ENCODE measurements at places on chromosomes 6 and 20.
A peak's percentile ranks its signal among the peaks of the same experiment; 100 is the strongest.

DNA sequence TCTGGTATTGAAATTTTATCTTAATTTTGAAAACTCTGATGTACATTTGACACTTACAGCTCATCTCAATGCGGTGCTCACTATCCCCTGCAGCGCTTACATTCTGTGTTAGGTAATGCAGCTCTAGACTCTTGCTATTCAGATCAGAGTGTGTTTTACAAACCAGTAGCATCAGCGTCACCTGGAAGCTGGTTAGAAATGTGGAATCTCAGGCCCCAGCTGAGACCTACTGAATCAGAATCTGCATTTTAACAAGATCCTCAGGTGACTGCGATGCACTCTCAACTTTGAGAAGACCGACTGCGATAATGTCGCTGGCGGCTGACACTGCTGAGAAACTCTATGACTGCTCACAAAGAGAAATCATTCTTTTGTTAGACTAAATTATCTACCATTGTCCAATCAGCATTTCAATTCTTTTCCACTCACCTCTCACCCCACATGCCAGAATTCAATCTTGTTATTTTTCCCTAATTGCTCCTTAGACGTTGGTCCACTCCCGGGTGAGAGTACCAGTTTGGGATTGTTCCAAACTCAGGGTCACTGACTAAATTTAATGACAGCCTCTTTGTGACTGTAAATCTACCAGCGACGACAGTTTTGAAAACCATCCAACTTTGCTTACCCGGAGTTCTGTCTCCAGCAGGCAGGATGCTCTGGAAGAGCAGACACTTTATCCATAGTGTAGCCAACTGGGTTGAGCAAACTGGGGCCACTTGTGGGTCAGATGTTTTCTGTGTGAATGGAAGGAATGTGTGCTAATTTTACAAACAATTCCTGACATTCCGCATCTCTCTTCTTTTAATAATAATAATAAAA is 140.1 kb upstream of the BTBD3 start:
- DNase-seq, result no peak

DNA sequence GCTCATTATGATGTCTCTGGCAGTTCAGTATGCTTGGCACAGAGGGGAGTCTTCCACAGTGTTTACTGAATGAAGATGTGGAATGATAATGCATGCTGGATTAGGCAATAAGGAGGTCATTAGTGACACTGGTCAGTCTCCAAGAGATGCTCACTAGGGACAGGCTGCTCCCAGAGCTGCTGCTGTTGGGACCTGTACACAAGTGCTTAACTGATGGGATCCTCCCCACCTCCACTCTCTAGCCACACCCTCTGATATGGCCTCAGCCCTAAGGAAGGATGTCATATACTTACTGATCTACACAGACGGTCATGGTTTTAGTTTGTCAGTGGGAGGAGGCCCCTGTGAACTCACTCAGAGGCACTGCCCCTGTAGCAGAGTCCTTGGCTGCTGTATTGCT is 73.4 kb downstream of the MYB start:
- DNase-seq, result no peak

DNA sequence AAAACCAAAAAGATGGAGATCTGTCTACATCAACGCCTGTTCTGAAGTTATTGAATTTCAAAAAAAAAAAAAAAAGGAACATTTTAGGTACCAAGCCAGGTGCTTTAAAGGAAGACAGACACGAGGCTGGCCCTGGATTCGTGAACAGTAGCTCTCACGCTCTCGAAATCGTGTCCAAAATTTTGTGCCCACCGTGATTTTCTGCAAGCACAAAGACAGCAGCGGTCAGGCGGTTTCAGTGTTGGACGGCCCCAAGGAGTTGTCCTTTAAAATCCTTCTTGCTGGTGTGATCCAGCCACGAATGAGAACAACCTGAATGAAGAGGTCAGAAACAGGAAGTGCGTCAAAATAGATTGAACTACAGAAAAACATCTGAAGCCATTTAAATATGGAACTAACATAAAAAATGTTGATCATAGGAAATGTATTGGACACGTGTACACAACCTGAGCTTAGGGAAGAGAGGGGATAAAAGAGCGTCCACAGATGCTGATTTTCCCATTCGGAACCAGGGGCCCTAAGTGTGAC is 78.2 kb downstream of the THBS2 start:
- DNase-seq, result no peak

DNA sequence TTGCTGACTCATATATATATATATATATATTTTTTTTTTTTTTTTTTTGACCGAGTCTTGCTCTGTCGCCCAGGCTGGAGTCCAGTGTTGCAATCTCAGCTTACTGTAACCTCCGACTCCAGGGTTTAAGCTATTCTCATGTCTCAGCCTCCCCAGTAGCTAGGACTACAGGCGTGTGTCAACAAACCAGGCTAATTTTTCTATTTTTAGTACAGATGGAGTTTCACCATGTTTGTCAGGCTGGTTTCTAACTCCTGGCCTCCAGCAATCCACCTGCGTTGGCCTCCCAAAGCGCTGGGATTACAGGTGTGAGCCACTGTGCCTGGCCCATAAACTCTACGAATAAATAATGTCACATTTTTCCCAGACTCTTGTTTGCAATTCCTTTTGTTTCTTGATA is 4.8 kb downstream of the LRP11 start:
- no peak for DNase-seq

GRCh38 chr20:52649727-52650126 is 322.4 kb upstream of the TSHZ2 start:
- DNase-seq, result no peak

DNA sequence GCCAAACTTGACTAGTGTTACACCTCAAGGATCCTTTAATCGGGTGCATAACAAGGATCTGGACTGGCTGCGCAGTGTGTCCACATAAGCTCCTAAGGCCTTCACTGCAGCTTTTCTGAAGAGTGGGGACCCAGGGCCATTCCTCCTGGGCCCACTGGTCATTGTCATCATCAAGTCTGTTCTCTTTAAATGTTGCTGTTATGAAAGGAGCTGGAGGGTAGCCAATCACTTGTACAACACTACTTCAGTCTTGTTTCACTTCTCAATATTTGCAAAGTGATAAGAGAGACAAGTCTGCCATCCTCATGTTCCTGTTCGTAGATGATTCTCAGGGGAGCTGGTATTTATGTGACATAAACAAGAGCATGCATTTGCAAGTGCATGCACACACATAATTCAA is 149.8 kb downstream of the SYNDIG1 start:
- no peak for DNase-seq

DNA sequence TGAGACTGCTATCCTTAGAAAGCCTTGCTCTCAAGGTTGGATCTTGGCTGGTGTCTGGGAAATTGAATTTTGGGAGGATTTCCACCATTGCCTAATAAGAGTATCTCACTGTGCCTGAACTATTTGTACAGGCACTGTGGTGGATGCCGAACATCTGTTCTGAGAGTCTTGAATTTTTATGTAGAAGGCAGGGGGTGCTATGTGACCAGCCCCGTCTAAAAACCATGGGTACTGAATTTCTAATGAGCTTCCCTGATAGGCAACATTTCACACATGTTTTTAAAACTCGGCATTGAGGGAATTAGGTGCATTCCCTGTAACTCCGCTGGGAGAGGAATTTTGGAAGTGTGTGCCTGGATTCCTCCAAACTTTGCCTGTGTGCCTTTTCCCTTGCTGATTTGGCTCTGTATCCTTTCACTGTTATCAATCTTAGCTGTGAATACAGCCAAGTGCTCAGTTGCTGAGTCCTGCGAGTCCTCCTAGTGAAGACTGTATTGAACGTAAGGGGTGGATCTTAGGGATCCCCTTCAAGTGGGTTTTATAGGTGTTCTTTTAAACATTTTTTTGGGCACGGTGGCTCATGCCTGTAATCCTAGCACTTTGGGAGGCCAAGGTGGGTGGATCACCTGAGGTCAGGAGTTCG is 27.6 kb upstream of the SCAF8 start:
- DNase-seq, result no peak

GRCh38 chr6:14284969-14285590 is 167.5 kb downstream of the CD83 start:
- DNase-seq, result no peak

DNA sequence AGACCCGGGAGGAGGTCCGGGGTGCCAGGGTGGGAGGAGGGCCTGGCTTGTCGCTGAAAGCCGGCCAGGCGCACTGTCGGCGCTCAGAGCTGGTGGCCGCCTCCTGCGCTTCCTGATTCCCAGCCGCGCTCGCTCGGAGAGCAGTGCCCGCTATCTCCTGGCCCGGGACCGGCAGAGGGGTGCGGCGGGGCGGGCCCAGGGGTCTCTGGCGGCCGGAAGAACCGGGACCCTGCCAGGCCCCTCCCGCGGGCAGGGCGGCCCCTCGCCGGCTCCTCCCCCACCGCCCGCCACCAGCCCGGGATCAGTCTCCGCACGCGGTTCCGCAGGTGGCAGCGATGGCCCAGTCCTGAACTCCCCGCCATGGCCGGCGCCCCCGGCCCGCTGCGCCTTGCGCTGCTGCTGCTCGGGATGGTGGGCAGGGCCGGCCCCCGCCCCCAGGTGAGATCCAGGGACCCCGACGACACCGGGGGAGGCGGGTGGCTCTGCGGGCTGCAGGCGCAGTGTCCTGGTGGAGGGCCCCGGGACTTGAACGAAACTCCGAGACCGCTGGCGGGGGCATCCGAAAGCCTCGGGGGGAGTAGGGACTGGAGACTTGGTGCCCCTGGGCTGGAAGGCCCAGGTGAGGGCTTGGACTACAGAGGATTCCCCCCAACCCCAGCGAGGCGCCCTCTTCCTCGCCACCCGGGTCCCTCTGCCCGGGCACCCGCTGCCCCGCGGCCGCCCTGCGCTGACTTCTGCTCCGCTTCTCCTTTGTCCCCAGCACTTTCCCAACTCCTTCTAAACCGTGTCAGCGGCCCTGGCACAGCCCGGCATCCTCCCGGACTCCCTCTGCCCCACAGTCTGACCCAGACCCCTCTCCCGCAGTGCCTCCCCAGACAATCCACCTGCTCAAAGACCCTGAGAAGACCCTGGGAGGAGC is at the start of gene GLP1R:
TSS of gene GLP1R (plus strand) at position 301 of the 919 bp plus-strand sequence. CDS start at position 361, 60 bp downstream.
- peak; percentile 4 for DNase-seq

GRCh38 chr6:71099649-71100048 is 142.8 kb upstream of the B3GAT2 start:
- no peak for DNase-seq

All from activated CD4-positive, alpha-beta T cell treated with anti-CD3 and anti-CD28 coated beads, Interleukin-2, amount 50 U/mL, for 4 hours (primary cell).